ENCODE measurements at places on chromosomes 16 and 17.

DNA sequence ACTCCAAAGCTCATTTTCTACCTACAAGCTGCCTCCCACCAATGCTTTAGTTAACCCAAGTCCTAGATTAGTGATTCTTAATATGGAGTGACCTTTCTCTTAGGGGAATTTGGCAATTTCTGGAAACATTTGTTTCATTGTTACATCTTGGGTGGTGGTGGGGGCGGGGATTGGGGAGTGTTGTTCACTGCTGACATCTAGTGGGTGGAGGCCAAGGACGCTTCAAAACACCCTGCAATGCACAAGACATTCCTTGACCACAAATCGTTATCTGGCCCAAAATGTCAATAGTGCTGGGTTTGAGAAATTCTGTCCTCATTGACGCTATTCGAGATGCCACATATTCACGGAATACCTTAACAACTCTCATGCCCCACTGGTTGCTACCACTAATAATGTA is 282.9 kb downstream of the RBFOX1 start:
- DNase-seq, result no peak

DNA sequence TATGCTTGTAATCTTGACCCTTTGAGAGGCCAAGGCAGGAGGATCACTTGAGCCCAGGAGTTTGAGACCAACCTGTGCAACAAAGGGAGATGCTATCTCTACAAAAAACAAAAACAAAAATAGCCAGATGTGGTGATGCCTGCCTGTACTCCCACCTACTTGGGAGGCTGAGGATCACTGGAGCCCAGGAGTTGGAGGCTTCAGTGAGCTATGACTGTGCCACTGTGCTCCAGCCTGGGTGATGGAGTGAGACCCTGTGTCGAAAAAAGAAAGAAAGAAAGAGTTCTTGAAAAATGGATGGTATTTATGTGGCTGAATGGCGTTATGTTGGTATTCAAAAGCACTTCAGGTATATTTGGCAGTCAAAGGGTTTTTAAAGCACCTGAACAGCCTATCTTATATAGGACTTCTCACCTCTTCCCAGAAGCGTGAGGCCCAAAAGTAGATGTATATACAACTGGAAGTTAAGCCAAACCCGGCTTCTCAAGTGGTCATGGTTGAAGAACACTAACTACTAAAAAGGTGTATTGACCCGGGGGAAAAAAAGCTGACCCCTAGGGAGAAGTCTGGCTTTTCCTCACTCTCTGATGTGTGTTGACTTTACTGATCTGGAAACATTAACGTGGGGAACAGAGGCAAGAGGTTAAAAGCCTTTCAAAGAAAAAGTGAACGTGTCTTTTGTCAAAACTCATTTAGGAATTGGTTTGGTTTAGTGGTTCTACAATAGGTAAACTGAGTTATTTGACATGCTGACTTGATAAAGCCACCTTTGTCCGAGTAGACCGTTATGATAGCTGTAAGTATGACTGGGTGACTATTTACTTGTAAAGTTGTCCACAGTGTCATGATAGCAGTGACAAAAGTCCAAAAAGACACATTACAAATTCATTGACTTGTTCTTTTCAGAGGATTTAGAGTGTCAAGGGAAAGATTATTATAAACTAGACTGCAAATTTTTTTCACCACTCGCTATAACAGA is 183.4 kb downstream of the IRX3 start:
- no peak for DNase-seq

GRCh38 chr17:1829216-1829591 is 498 bp downstream of the SMYD4 start:
- peak; percentile 19 for DNase-seq

DNA sequence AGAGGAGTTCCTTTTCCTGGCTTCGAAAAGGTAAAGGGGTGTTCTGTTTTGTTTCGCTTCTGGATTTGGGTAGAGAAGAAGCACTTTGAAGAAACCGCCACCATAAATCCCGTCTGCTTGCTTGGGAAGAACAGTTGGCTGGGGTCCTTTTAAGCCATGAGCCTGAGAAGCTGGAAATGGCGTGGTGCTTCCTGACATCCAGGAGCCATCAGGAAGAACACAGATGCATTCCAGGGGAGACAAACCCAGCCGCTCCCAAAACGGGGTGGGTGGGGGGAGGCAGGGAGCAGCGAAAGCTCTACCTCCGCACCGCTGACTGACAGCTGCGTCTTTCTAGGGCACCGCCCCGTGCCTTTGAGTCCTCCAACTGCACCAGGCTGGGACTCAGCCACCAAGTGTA is 91.6 kb downstream of the ZDHHC7 start:
- DNase-seq, result no peak

DNA sequence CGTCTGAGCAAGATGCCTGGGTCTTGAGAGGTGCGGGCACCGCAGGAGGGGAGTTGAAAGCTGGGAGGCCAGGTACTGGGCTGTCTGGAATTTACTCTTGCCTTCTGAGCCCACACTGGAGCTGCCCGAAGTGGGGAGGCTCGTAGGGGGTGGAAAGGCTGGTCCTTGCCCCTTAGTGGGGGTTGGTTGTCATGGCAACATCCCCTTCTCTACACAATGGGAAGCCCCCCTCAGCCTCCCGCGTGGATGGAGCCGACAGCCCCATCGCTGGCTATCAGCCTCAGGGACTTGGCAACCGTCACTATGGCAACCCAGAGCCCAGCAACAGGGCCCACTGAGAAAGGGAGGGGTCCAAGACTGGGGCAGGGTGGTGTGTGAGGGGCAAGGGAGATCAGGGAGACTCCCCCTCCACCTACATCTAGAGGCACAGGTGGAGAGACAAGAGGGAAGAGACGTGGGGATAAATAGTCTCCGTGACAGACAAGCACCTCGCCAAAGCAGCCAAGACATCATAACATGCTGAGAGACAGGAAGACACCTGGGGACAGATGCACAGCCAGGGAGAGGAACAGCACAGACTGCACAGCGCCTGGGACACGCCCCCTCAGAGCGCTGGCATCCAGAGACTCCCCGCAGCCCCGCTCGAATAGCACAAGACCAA is 5.3 kb upstream of the DNAH2 start:
- no peak for DNase-seq

DNA sequence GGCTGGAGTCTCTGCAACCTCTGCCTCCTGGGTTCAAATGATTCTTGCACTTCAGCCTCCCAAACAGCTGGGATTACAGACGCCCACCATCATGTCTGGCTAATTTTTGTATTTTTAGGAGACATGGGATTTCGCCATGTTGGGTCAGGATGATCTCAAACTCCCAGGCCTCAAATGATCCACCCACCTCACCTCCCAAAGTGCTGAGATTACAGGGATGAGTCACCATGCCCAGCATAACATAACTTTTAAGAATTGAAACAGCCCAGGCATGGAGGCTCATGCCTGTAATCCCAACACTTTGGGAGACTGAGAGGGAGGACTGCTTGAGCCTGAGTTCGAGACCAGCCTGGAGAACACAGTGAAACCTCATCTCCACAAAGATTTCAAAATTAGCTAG is 2.5 kb downstream of the RSL1D1 start:
- DNase-seq, result no peak

GRCh38 chr17:40317345-40317873 is 8.4 kb downstream of the RARA start:
- peak; percentile 73 for DNase-seq

GRCh38 chr16:61182391-61182790 is 853.8 kb downstream of the CDH8 start:
- no peak for DNase-seq

DNA sequence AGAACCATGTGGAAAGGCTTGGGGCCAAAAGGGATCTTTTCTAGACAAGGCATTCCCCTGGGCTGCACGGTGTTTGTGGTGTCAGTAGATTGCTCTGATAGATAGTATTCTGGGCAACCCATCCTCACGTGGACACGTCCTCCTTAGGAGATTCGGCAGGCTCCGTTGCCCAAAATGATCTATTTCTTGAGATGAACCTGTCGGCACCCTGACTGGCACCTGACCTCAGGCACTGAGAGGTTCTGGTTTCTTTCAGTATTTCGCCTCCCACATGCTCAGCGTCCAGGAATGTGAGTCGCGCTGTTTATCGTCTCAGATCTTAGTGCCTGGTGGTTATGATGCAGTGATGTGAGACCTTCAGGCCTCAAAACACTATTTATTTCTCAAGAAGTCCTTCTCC is 89.7 kb downstream of the MARCHF10 start:
- DNase-seq, result no peak

Data from muscle of arm (tissue), 14 donors.